ENCODE measurements at places on chromosomes 5 and 9.

- no peak for DNase-seq
These were observed 114.6 kb downstream of the MED27 start for GRCh38 chr9:131965103-131965502.

DNA sequence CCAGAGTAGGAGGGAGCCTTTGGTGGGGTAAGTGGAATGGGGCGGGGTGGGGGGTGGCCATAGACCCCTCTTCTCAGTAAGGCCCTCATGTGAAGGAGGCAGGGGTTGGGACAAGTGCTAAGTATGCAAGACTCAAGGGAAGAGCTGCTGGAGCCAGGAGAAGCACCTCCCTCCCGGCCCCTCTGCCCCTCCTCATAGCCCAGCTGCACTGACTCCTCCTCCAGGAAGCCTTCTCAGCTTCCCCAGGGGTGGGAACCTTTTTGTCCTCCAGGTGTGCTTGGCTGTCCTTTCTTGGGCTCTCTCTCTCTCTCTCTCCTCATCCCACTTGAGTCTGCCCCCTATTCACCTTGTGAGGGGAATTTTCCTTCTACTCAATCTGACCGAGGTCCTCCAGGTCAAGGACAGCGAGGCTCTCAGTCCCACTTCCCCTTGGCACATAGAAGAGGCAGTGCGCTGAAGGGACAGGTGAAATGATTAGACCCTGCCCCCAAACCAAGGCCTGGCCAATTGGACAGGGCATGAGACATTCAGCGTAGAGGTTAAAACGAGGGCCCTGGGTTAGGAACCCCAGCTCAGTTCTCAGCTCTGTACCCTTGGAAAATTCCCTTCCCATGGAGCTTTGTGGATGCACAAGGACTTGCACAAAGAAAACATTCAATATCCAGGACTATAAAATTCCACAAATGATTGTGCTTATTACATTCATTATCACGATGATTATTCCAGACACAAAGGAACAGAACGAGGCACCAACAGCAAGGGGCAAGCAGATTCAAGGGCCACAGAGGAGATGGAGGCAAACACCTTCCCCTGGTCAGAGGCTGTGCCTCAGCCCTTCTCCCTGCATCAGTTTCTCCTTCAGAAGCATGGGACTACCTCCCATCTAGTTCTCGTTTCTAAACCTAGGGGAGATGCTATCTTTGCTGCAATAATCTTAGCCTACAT lies 45.6 kb upstream of the IL17B start:
- no peak for DNase-seq

DNA sequence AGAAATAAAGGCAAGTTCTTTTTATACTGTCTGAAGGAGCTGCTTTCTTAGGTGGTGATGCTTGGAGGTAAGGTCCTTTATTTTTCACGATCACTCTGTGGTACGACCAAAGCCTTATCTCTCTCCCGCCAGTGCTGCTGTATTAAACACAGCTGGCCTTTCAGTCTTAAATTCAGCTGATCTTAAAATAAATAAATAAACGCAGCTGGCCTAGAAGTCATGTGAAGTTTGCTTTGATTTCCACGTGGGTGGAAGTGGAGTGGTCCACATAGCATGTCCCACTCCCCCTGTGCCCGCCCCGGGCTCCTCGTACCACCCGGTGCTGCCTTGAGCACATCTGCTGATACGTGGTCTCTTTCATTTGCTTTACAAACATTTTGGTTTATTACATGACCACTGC lies 260.4 kb downstream of the FANCC start:
- no peak for DNase-seq

- no peak for DNase-seq
These were observed 107.3 kb upstream of the SARDH start for GRCh38 chr9:133845440-133845839.

- DNase-seq, result no peak
These were observed 103.4 kb downstream of the OTULIN start for GRCh38 chr5:14767735-14768507.

- DNase-seq, result no peak
These were observed 31.9 kb upstream of the C5orf24 start for GRCh38 chr5:134813827-134814226.

GRCh38 chr5:6818594-6819511 lies 105.6 kb downstream of the TENT4A start:
- no peak for DNase-seq

DNA sequence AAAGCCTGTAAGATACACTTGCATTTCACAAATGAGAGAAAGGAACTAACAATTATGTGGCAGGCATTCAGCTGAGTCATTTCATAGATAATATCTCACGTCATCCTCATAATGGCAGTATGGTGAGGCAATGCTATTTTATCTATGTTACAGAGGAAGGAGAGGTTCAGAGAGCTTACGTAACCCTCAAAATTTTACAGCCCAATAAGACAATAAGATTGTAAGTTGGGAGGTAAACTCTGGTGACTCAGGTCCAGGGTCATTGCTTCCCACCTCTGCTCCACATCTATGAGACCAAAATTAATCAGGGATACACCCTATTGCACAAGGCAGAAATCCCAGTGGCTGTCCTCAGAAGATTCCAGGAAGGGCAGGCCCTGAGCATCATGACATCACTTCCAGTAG lies 309.7 kb downstream of the NSG2 start:
- DNase-seq, result no peak

- DNase-seq, result peak; percentile 72
These were observed 41.8 kb upstream of the KDM4C start for GRCh38 chr9:6715755-6716643.

GRCh38 chr5:74296685-74297408 lies 343.7 kb downstream of the ENC1 start:
- no peak for DNase-seq

DNA sequence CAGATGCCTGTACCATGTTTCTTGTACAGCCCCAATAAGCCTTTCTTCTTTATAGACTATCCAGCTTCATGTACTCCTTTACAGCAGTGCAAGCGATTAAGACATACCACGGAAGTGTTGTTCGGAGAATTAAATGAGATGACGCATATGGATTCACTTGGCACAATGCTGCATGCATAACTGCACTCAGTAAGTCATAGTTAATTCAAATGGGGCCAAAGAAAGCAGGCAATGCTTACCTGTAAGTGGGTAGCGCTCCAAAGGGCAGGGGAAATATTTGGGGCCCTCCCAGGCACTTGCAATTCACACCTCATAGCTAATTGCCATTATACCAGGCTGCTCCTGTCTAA lies 7.7 kb upstream of the ADRA1B start:
- no peak for DNase-seq

All from activated naive CD4-positive, alpha-beta T cell treated with Interleukin-2 at 50 U/mL for 16 hours (primary cell).